Colonic mucosa (tissue), 4 donors: ENCODE measurements at places on chromosomes 1 and 21. TPM values are rescaled to one million over a fixed set of nuclear protein-coding genes. Genes with fewer than 3 reads are reported as not detected.

ZYG11A gene
- total RNA-seq: 0.22 TPM

MANEAL gene
- 6.6 TPM for total RNA-seq

NBPF20 gene
- total RNA-seq: 3.3 TPM

DNAJC6 gene
- total RNA-seq: 1.3 TPM

MYOM3 gene
- 1.8 TPM for total RNA-seq

LRIG2 gene
- 13.8 TPM for total RNA-seq

GRCh38 chr1:77014073-77014788, 147.0 kb downstream of the ST6GALNAC5 start:
- no peak for DNase-seq
- H3K4me3 ChIP-seq: no peak overlapping the region

GRCh38 chr1:28811766-28812668, at the start of gene OPRD1:
TSS of gene OPRD1 (plus strand) at chr1:28812170. CDS start at chr1:28812384, 214 bp downstream.
- DNase-seq: no peak
- H3K27ac ChIP-seq: no peak within 1 kb of the TSS
- no peaks in the 10 kb centered on the region for H3K36me3 ChIP-seq
- peaks cover 46% of the 10 kb centered on the region for H3K27me3 ChIP-seq
- no peak within 1 kb of the TSS for H3K4me3 ChIP-seq

DNA sequence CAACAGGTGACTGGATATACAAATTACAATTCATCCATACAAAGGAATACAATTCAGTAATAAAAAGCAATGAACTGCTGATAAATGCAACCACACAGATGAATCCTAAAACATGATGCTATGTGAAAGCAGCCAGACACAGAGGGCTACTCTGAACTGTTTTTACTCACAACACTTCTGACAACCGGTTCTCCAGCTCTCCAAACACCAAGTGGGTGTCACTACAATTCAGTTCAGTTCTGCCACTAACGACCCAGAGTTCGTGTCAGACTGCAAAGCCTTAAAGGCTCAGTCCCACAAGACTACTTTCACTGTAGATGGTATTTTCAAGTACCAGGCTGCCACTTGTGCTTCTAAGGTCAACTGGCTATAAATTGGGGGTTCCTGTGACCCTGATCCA, 119.4 kb downstream of the SLC16A1 start:
- H3K27me3 ChIP-seq: no peaks in the 10 kb centered on the region
- H3K27ac ChIP-seq: no peak overlapping the region
- no peaks in the 10 kb centered on the region for H3K4me1 ChIP-seq
- H3K36me3 ChIP-seq: no peaks in the 10 kb centered on the region

GRCh38 chr1:164726235-164726634, 167.3 kb downstream of the PBX1 start:
- no peak overlapping the region for H3K27ac ChIP-seq
- no peaks in the 10 kb centered on the region for H3K4me1 ChIP-seq
- no peaks in the 10 kb centered on the region for H3K36me3 ChIP-seq
- DNase-seq: no peak
- no peaks in the 10 kb centered on the region for H3K27me3 ChIP-seq

GRCh38 chr1:55870106-55870505, 654.9 kb upstream of the USP24 start:
- DNase-seq: no peak
- no peak overlapping the region for H3K27ac ChIP-seq
- no peaks in the 10 kb centered on the region for H3K27me3 ChIP-seq
- H3K4me1 ChIP-seq: no peaks in the 10 kb centered on the region
- H3K36me3 ChIP-seq: no peaks in the 10 kb centered on the region
- H3K4me3 ChIP-seq: no peak overlapping the region

DNA sequence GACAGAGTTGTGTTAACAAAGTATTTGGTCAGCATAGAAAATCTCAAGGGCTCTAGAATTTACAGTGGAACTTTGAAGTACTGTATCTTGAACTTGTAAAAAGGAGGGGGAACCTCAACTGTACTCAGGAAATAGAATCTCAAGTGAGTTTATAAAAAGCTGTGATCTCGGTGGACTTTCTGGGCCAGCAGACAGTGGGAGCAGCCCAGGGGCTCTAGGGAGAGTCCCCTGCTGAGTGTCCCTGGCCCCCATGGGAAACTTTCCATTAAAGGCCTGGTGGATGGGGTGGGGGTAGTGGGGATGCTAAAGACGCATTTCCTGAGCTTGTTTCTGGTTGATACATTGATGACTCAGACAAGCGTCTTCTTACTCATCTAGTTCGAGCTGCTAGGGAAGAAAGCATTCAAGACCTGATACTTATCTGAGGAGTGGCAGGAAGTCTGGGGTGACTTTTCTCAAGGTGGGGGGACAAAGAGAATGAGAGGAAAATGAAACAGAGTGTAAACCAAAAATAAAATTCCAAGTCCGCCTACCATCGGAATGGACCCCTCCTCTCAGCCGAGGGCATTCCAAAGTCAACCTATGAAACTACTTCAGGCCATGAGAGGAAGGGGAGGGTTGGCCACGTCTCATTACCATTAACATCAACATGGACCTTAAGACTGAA, 65.5 kb downstream of the NID1 start:
- no peaks in the 10 kb centered on the region for H3K27me3 ChIP-seq
- no peak overlapping the region for H3K4me3 ChIP-seq
- H3K36me3 ChIP-seq: no peaks in the 10 kb centered on the region
- H3K4me1 ChIP-seq: peaks cover 4% of the 10 kb centered on the region
- H3K27ac ChIP-seq: peak overlapping the region; percentile 64

- no peaks in the 10 kb centered on the region for H3K27me3 ChIP-seq
- H3K4me1 ChIP-seq: no peaks in the 10 kb centered on the region
- DNase-seq: no peak
- H3K4me3 ChIP-seq: no peak overlapping the region
- no peak overlapping the region for H3K27ac ChIP-seq
Measured at GRCh38 chr1:178183796-178184195, 89.9 kb downstream of the RASAL2 start.

DNA sequence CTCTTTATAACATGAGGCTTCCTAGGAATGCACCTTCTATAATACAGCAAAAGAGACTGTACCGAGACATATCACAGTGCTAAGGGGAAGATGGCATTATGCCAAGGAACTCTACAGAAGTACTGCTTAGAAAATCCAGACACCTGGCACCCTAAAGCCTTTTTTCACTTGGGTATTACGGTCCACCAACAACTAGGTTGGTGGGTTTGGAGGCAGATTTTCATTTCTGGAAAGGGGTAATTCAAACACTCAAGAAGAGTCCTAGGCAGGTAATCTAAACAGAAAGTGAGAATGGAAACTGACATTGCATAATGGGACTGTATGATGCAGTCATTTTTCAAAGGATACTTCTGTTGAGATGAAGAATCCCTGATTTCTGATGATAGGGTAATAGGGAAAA, 19.6 kb downstream of the SCMH1 start:
- no peak overlapping the region for H3K4me3 ChIP-seq
- no peak overlapping the region for H3K27ac ChIP-seq
- no peaks in the 10 kb centered on the region for H3K4me1 ChIP-seq
- DNase-seq: no peak
- H3K27me3 ChIP-seq: no peaks in the 10 kb centered on the region

GRCh38 chr1:64493831-64494230, 23.9 kb downstream of the CACHD1 start:
- DNase-seq: no peak
- H3K36me3 ChIP-seq: no peaks in the 10 kb centered on the region
- no peak overlapping the region for H3K4me3 ChIP-seq
- H3K27ac ChIP-seq: no peak overlapping the region

DNA sequence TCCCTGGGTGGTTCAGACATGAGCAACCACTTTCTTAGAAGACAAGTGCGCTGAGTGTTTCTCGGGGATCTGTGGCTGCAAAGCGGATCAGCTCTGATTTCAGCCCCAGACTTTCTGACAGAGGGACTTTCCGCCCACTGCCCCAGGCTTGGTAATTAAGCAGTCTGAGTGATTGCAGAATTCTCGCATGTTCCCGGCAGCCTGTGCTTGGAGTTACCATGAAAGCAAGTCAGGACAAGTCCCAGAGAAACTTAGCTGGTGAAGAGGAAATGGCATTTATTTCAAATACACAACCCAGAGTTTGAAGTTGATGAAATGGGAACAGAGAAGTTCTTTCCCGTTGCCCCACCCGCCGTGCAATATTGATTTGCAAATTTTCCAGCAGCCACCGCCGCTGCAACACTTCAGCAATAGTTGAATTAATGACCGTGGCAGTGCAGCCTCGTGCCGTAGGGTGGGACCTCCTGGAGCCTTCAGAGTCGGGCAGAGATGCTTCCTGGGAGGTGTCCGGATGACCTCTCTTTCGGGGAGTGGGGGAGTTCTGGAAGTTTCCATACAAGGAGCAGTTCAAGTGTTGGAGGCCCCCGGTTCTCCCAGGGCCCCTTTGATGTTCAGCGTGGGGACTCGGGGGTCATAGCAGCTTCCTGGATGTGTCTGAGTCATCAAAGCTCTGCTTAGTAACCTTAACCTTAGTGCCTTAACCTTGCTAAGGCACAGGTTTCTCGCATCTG, 134.7 kb downstream of the KAZN start:
- H3K27ac ChIP-seq: no peak overlapping the region
- no peaks in the 10 kb centered on the region for H3K4me1 ChIP-seq
- no peaks in the 10 kb centered on the region for H3K36me3 ChIP-seq
- H3K4me3 ChIP-seq: no peak overlapping the region

- H3K4me1 ChIP-seq: no peaks in the 10 kb centered on the region
- H3K27ac ChIP-seq: no peak overlapping the region
- H3K4me3 ChIP-seq: no peak overlapping the region
- H3K27me3 ChIP-seq: no peaks in the 10 kb centered on the region
- no peaks in the 10 kb centered on the region for H3K36me3 ChIP-seq
Measured at GRCh38 chr1:194104247-194104844, 917.9 kb upstream of the B3GALT2 start.

DNA sequence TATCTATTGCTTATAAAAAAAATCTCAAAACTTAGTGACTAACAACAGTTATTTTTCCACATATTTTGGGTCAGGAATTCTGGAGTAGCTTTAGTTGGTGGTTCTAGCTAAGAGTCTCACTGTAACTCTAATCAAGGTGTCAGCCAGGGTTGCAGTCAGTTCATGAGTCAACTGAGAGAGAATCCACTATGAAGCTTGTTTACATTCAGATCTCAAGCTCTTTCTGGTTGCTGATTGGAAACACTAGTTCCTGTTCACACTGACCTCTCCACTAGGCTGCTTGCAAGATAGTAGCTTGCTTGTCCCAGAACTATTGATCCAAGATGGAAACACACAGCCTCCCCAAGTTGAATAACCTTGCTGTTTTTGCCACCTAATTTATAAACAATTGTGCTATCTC, 1192.1 kb upstream of the B3GALT2 start:
- no peaks in the 10 kb centered on the region for H3K36me3 ChIP-seq
- no peaks in the 10 kb centered on the region for H3K4me1 ChIP-seq
- H3K27me3 ChIP-seq: no peaks in the 10 kb centered on the region
- DNase-seq: no peak
